ENCODE measurements at places on chromosomes 7 and 10.

DNA sequence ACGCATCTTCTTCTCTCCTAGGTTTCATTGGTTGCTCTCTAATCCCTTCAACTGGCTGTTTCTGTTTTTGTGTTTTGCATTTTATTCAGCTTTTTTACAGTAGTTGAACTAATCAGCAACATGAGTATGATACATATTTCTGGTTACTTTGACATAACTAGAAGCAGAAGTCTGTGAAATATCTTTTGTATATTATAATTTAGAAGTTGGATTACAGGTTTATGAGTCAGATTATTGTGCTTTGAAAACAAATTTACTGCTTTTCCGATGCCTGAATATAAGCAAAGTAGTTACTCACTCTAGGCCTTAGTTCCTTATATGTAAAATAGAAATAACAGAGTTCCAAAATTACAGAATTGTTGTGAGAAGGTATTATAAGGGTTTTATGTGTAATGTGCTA is 96.2 kb upstream of the MEOX2 start:
- no peak for DNase-seq

DNA sequence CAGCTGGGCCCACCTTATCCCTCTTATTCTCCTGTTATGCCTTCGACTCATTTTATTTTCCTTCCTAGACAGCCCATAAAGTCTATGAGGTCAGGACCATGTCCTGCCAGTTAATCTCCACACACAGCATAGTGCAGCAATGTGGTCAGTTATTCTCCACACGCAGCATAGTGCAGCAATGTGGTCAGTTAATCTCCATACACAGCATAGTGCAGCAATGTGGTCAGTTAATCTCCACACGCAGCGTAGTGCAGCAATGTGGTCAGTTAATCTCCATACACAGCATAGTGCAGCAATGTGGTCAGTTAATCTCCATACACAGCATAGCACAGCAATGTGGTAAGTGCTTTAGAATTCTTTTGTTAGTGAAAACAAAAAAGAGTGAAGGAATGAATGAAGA is 77.8 kb downstream of the TEX36 start:
- no peak for DNase-seq

- no peak for DNase-seq
Measured at GRCh38 chr10:4595719-4596319, 230.2 kb upstream of the AKR1E2 start.

DNA sequence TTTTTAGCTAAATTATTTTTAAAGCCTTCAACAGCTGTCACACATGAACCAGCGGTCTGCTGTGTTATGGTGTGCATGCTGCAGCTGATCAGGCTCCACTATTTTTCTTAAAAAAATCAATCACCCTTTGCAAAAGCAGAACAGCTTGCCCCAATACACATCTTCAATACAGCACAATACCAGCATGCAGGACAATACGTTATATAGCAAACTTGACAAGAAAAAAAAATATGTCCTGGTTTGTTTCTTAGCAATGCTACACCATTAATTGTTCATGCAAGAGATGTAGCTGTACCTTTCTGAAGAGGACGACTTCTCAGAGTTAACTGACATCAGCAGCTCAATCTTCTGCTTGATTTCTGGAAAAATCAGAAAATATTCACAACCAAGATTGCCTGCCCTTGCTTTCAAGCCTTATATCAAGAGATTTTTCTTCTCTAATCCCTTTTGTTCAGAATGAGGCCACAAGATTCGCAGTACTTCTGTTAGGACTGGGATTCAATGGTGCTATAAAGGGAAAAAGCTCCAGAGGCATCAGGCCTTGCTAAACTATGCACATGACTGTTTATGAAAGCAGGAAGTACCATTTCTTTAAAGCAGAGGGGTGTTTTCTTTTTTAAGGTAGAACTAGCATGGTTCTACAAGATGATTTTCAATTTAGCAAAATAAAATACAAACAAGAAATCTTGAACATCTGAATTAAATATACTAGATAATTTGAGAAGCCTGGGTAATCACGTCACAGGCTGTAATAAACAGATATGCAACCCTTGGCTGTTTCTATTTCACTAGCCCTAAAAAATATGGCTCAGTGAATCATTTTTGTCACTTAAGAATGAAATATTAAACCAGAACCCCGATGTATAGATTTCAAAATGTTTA is 120.0 kb downstream of the SRPK2 start:
- DNase-seq, result peak; percentile 58

DNA sequence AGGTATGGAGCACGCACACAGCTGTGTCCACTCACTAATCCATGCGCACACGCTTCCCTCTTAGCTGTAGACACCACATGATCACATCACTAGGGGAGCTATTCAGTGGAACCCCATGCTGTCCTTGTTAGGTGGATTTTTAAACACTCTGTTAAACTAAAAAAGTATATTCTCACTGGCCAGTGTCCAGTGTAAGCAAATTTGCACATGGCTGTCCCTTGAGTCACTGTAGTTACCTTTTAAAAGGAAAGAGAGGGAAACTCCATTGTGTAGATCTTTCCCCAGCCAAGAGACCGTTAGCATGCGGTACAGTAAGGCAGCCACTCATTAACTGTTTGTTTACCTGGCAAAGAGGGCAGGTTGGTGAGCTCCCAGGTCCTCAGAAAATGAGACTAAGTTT is 81.6 kb upstream of the INSYN2A start:
- DNase-seq, result no peak

DNA sequence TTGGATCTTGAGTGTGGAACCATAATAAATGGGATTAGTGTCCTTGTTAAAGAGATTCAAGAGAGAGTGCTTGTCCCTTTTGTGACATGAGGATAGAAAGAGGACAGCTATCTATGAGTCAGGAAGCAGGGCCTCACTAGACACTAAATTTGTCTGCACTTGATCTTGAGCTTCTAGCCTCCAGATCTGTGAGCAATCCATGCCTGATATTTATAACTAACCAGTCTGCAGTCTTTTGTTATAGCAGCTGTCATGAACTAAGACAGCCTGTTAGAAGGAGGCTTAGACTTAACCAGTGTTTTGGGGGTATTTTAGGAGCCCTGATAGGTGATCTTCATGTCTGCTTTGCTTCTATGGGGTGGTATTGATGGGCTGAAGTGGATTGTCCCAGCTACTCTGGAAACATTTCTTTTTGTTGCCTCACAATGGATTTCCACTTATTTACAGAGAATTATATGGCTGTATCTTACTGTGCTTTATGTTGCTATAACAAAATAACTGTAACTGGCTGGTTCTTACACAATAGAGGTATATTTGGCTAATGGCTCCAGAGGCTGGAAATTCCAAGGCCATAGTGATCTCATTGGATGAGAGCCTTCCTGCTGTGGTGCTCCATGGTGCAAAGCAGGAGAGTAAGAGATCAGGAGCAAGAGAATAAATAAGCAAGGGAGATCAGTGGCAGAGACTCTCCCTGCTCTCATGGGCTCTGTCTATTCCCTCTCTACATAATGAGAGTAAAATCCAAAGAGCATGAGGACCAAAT is 23.4 kb upstream of the AKR1C3 start:
- no peak for DNase-seq
